ENCODE measurements at places on chromosomes 2 and 18. TPM values are rescaled to one million over a fixed set of nuclear protein-coding genes. Genes with fewer than 3 reads are reported as not detected.
A peak's percentile ranks its signal among the peaks of the same experiment; 100 is the strongest.

LYPD6B gene
- polyA plus RNA-seq: 0.18 TPM

GRCh38 chr2:111653913-111654312, 230.1 kb downstream of the ANAPC1 start:
- DNase-seq: no peak

- no peak for DNase-seq
Measured at GRCh38 chr2:8666581-8666980, 15.3 kb upstream of the ID2 start.

- DNase-seq: no peak
Measured at GRCh38 chr2:221169724-221170123, 402.4 kb downstream of the EPHA4 start.

GRCh38 chr2:53473236-53473635, 294.4 kb upstream of the CHAC2 start:
- DNase-seq: no peak

DNA sequence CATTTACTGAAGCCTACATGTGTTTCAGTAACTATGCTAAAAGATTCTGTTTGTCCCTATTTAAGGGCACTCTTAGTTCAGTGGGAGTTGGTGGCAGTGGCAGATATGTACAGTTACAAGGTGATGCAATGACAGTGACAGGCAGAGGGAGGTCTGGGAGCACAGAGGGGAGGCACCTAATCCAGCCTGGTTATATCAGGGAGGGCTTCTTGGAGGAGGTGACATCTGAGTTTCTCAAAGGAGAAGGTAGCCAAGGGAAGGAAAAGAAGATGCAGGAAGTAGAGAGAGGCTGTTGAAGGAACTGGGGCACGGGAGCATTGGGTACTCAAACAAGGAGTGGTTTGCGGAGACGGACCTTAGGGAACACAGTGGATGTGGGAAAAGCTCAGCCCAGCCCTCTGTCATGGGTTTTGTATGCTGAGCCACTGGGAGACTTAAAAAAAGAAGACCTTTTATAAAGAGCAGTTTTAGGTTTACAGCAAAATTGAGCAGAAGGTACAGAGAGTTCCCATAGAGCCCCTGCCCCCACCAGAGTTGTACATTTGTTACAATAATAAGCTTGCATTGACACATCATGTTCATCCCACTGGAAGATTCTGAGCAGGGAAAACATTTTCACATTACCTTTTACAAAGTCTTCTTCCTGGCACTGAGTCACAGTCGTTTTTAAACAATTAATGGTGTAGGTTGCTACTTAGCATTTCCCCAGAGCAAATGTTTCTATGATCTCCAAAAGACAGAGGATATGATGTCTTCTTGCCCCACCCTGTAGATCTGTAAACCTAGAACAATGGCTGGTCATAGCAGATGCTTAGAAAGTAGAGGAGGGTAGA, 83.0 kb upstream of the TAF1B start:
- DNase-seq: no peak

GRCh38 chr18:32019251-32019948, 775 bp downstream of the RNF125 start:
- DNase-seq: peak; percentile 21

GRCh38 chr2:159879051-159879604, 81.1 kb upstream of the CD302 start:
- DNase-seq: no peak

Measured in hindlimb muscle (tissue), 1 donor.